ENCODE measurements at places on chromosomes 6 and 20.

- no peak for DNase-seq
These were observed 997 bp upstream of the FBXO30 start for GRCh38 chr6:145815309-145816274.

GRCh38 chr6:135990855-135991464, 139.5 kb downstream of the PDE7B start:
- DNase-seq: no peak

- no peak for DNase-seq
These were observed 914 bp downstream of the TREM2 start for GRCh38 chr6:41161851-41162552.

DNA sequence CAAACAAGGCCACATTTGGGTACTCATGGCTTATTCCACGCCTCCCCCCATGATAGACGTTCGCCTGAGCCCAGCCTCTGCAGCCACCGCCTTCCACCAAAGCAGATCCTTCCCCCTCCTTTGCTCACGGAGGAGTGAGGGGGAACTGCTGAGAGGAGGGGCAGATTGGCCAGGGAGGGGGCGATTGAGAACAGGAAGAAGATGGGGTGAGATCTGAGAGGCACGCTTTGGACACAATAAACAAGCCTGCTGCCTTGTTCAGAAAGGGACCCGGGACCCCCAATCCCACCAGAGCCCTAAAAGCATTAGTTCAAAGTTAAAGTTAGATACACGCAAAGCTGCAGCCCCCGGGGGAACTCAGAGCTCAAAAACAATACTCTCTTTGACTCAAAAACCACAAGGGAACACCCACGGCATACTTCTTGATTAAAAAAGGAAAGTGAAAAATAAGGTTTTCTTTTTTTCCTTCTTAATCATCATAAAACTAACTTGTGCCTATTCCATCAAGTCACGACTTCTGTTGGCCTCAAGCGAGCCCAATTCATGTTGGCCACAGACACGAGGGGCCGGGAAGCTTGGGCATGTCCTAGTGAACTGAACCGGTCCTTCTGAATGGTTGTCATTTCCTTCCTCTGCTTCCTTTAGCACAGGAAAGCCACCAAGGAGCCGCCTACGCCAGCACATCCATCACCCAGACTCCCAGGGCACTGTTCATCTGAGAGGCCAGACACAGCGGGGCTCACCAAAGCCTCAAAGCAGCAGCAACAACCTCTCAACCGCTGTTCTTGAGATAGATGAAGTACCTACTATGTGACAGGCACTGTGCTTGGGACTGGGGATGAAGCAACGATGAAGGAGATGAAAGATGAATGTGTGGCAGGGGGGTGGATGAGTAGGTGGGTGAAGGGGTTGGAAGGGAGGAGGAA, 44.7 kb downstream of the NFATC2 start:
- DNase-seq: peak; percentile 20
